Skeletal muscle cell (primary cell): ENCODE measurements at places on chromosomes 4 and X.

GRCh38 chrX:129637217-129638109 is 17.3 kb downstream of the APLN start:
- DNase-seq, result no peak

DNA sequence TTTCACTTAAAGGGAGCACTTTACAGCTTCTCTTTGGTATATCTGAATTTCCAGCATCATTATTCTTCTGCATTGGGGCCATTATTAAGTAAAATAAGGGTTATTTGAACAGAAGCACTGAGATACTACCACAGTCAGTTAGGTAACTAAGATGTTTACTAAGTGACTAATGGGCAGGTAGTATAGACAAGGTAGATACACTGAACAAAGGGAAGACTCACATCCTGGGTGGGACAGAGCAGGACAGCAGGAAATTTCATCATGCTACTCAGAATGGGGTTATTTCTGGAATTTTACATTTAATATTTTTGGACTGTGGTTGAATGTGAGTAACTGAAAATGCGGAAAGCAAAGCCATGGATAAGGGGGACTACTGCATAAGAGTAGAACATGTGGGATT is 316.0 kb downstream of the CCSER1 start:
- DNase-seq, result no peak

DNA sequence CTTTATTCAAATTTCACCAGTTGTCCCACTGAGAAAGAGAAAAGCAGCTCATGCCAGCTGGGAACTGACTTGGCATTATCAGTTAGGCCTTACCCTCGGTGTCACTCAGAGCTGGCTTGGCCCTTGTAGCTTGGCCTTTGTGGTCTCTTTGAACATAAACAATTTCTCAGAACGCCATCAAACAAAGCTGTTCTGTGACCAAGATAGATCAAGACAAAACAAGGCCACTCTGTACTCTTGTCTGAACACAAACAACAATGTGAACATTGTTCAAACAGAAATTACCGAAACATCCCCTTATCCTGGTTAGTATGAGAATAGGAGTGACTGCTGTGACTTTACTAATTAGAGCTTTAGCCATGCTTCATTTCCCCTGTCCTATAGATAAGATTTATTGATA is 57.2 kb downstream of the DIPK2B start:
- no peak for DNase-seq

GRCh38 chr4:94936854-94937253 is 179.1 kb downstream of the BMPR1B start:
- DNase-seq, result no peak

GRCh38 chr4:38673130-38673978 is 9.4 kb downstream of the KLF3 start:
- DNase-seq, result no peak
